Activated CD4-positive, alpha-beta memory T cell treated with anti-CD3 and anti-CD28 coated beads for 36 hours (primary cell): ENCODE measurements at places on chromosomes 7 and 10.

- no peak for DNase-seq
Observed at GRCh38 chr7:94658826-94659225, 2.9 kb upstream of the SGCE start.

DNA sequence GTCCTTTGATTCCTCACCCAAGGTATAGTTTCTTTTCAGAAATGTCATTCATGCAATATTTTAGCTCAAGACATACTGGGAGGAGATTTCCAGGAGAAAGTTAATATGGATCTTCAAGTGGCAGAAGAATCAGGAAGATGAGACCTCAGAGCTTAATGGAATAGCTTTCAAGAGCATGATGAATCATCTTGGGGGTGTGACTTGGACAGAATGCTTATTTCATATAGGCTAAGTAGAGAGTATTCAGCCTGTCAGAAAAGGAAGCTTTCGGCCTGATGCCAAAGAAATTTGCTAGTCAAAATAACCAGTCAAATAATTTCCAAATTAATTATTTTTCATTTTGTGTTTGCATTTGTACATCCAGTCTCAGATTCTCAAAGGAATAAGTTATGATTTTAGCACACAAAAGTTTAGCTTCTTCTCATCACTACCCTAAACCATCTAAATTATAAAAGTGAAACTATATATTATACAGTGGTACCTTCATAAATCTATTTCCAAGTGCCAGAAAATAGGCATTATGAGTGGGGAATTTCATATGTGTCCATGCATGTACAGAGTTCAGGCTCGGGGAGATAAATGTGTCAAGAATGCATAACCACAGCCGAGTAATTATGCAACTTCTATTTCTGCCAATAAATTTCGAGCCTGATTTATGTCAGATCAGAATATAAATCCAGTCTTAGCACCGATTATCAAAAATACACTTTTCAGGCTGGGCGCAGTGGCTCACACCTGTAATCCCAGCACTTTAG, 27.3 kb upstream of the CALD1 start:
- no peak for DNase-seq

DNA sequence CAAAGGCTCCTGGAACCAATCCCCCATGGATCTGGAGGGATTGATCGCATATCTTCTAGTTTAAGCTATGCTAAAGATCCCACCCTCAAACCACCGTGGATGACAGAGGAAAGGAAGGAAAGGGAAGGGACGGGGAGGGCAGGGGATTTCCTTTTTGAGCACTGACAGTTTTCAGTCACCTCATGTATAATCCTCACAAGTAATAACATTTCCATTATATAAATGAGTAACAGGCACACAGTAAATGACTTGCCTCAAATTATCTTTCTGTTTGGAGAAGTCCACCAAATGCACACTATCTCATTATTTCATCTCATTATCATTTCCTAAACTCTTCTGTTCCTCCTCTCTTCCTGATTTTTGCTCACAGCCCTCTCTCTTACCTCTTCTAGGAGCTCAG, 127.1 kb upstream of the AOAH start:
- peak; percentile 38 for DNase-seq

GRCh38 chr7:158603773-158604755, 16.4 kb upstream of the PTPRN2 start:
- no peak for DNase-seq

DNA sequence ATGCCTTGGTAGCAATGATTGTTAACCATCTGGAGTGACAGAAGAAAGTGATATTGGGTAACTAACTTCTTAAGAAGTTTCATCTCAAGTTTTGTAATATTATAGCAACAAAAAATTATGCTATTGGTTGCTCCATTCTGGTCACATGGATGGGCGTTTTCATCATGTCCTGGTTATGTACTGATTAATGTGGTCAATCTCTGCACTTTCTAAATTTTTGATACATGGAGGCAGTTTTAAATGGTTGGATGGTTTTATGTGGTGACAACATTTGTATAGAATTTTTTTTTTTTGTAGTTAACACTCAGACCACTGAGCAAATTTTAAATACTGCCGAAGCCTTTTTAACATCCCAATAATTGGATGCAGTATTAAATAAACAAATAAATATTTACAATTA, 55.2 kb upstream of the CCAR1 start:
- no peak for DNase-seq

GRCh38 chr7:124801330-124801895, 35.8 kb upstream of the GPR37 start:
- DNase-seq = no peak

DNA sequence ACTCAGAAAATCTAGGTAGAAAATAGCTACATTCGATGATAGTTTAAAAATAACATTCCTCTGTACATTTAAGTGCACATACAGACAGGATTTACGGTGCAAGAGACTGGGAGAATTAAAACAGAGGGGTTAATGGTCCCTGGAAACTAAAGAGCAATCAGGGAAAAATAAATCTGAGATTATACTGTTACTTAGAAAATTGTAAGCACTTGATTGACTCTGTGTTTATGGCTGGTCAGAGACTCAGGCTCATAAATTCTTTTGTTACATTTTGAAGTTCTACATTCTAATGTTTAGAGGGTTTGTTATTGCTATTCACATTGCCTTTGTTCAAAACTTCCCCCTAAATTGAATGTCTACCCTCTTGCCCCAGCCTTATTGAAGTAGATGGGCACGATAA, 54.4 kb downstream of the CDCA7L start:
- no peak for DNase-seq
